Astrocyte of the cerebellum (primary cell): ENCODE measurements at places on chromosomes 5 and 9.

DNA sequence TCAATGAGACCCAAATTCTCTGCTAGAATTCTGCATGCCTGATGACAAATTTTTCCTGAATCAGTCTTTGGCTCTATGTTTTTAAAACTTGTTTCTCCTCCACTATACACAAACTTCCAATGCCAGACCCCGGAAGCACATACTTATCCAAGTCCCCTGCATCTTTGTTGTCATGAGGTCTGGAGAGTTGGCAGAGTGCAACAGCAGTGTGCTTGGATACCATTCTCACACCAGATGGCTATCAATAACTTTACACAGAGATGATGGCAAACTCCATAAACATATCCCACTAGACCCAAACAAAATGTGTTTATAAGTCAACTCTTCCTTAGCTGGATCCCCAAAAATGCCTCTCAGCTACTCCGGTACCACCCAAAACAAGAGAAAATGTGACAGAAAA lies 337.7 kb upstream of the TRPC7 start:
- DNase-seq, result no peak

- DNase-seq, result peak; percentile 46
Observed at GRCh38 chr5:54443270-54443669, 12.2 kb upstream of the HSPB3 start.

GRCh38 chr5:158899211-158899610 lies 200.5 kb downstream of the EBF1 start:
- no peak for DNase-seq

DNA sequence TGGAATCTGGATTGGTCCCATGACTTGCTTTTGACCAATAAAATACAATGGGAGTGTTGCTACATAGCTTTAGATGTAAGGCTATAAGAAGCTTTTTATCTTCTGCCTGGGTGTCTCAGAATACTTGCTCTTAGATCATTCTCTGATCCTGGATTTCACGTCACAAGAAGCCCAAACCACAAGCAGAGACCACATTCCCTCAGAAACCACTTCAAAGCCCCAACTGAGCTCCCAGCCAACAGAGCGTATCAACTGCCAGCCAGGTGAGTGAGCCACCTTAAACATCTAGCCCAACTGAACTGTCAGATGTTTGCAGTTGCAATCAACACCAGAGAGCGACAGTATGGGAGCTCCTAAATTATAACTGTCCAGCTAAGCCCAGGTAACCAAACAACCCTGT lies 687.1 kb downstream of the TLE1 start:
- peak; percentile 68 for DNase-seq

GRCh38 chr9:134545215-134545542 lies 96.4 kb upstream of the COL5A1 start:
- no peak for DNase-seq

- no peak for DNase-seq
Observed at GRCh38 chr5:160516696-160517530, 95.3 kb downstream of the PTTG1 start.

- no peak for DNase-seq
Observed at GRCh38 chr5:53327811-53328334, 152.6 kb upstream of the FST start.

- DNase-seq, result no peak
Observed at GRCh38 chr5:4855880-4856279, 284.2 kb upstream of the ADAMTS16 start.

GRCh38 chr9:35538361-35539234 lies 48.7 kb downstream of the RUSC2 start:
- DNase-seq, result no peak

GRCh38 chr5:172450861-172451695 lies 3.2 kb downstream of the SH3PXD2B start:
- DNase-seq, result no peak

- peak; percentile 22 for DNase-seq
Observed at GRCh38 chr5:6703806-6704205, 9.4 kb upstream of the TENT4A start.

DNA sequence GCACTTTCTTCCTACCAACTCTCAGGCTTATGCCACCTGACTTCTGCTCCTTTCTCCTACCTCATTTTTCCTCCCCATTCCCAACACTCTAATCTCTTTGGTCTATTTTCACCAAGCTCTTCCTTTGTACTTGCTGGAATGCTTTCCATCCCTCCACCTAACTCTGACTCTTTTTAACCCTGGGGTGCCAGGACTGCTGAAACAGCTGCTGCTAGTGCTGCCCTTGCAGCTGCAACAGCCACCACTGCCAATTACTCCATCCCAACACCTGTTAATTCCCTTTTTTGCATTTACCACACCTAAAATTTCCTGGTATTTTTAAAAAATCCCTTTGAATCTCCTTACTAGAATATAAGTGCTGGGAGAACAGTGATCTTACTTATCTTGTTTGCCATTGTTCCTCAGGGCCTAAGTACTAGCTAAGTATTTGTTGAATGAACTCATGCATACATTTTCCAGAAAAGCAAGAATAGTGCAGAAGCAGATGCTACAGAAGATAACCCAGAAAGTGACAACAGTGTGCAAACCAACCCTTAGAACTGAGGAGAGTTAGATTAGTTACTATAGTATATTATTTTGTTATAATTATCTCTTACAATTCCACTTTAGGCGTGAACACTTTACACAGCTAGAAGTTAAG lies 11.5 kb downstream of the NADK2 start:
- DNase-seq, result no peak

DNA sequence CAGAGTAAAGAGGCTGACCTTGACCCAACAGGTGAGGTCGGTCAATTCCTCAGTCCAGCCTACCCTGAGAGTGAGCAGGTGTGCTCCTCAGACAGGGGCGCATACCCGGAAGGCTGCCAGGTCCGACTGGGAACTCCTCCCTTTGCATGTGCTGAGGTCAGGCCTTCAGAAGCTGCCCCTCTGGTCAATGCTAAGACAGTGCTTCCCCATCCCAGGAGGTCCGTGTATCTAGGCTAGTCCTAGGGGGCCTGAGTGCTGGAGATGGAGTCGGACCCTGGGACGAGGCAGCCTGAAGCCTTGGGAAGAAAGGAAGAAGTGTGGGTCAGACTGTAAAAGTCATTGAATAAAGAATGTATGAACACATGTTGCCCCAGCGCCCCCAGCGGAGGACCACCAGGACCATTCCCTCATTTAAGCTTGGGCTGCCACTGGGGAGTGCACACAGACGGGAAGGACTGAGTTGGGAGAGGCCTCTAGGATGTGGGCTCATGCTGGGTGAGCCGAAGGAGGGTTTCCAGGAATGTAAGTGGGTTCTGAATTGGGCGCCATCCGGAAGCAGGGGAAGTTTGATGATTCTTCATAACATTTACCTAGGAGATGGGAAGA lies 41.0 kb upstream of the GFPT2 start:
- no peak for DNase-seq

DNA sequence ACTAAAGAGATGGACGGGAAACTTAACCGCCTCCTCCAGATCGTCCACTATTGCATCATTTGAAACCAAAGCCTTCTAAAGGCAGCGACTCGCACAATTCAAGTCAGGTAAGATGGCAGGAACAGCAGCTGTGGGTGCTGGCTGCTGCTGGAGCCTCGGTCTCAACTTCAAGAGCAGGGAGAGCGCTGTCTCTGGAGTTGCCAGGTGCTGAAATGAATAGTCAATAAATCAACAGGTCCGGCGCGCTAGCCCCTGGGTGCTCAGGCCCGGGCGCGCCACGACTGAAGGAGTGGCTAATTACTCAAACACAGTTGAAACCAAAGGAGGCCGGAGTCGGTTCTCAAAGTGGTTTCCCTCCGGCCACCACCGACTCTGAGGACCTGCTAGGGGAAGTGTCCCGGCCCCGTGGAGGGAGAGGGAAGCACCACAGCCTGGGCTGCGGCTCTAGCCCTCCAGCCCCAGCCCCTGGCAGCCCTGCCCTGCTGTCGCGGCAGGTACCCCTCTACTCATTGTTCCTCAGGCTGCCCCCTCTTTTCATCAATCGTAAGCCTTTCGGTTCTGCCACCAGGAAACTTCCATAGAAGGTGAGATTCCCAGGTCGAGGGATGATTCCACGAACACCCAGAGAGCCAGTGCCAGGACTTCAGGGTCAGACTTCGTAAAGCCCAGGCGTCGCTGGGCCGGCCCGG lies 804 bp downstream of the TTC39B start:
- no peak for DNase-seq

DNA sequence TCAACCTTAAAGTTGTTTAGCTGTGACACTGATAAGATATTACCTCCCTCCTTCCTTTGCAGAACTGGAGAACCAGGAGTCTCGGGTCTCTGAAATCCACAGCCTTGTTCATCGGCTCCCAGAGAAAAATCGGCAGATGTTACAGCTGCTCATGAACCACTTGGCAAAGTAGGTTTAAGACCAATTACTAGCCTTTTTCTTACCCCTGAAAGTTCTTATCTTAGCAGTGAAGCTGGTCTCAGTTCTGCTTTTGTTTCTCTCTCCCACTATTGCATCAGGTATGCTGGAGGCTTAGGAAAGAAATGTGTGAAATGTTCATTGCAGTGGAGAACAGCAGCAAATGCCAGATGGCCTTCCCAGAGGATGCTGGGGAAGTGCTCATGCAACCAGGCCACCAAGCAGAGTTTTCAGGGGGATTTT lies 287.4 kb downstream of the ARHGAP26 start:
- DNase-seq, result no peak

- DNase-seq, result no peak
Observed at GRCh38 chr9:95139126-95139525, 178.4 kb downstream of the FANCC start.

DNA sequence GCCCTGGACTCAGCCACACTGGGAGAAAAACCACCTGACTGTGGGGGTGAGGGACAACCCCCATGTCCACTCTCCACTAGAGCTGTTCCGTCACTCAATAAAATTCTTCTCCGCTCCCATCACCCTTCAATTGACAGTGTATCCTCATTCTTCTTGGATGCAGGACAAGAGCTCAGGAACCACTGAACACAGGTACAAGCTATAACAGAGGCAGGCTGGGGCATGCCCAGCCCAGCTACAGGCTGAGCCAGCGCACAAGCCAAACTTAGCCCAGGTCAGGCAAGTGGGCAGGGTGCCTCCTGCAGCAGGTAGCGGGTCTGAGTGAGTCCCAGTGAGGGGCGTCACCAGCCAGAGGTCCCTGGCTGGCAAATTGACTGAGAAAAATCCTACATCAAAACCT lies 183.4 kb downstream of the HINT1 start:
- no peak for DNase-seq

- no peak for DNase-seq
Observed at GRCh38 chr9:15469862-15470261, 40.9 kb downstream of the PSIP1 start.

- no peak for DNase-seq
Observed at GRCh38 chr9:16252616-16253015, 617.9 kb downstream of the BNC2 start.

GRCh38 chr5:37774912-37775483 lies 64.8 kb downstream of the GDNF start:
- no peak for DNase-seq

GRCh38 chr5:10655972-10656830 lies 92.3 kb downstream of the ANKRD33B start:
- no peak for DNase-seq

DNA sequence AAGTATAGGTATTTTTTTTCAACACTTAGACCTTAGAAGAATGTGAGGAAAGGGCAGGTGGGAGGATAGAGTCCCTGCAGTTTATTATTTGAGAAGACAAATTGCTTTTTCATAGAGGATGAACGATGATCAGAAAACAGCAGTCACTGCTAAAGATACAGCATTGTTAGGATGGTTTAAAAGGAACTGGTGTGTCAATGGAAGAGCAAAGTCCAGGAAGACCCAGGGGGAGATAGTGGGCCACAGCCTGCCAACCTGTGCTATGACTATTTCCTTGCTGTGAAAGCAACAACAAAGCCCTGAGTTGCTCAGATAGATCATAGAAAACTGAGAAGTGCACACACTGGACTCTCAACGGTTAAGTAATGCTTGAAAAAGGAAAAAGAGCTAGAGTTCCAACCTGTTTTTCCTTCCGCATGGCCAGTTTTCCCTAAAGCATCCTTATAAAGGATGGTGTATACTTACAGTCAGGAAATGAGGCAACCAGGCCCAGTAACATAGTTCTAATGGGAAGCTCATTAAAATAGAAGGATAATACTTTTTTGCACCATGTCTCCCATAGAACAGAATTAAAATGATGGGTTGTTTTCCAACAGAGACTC lies 153.8 kb downstream of the CEMIP2 start:
- no peak for DNase-seq

DNA sequence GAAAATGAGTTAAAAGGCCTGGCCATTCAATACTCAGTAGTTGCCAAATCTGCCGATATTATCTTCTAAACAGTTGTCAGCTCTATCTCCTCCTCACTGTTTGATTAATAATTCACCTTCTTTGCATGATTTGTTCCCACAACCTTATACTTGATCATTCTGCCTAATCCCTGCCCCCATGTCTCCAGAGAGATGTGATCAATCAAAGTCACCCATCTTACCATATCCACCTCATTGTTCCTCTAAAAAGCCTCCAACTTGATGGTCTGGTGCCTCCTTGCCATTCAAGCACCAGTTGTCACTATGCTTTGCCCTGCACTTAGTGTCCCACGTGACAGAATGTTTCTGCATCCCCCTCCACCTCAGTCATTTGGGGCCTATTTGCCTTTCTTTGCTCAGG lies 41.3 kb downstream of the KIAA1958 start:
- DNase-seq, result no peak

GRCh38 chr5:76333571-76333970 lies 69.5 kb upstream of the IQGAP2 start:
- DNase-seq, result no peak

GRCh38 chr5:134845852-134846640 lies at the start of gene C5orf24:
Gene C5orf24 (plus strand): TSS chr5:134845968. CDS start chr5:134854901, 8,933 bp downstream.
- DNase-seq, result peak; percentile 92

DNA sequence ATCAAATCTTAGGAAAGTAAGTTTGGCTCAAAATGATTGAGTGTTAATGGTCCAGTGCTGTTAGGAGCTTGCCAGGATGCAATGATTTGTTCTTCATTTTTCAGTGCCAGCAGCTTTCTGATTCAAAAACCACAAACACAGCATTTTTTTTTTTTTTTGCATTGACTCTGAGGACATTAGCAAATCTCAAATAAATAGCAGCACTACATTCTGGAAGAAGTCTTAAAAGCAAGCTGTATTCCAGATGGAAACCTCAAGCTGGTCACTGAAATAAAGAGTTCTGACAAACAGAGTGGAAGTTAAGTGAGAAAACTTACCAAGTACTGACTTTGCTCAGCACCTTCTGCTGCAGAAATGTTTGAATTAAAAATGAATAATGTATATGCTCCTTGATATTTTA lies 1653.1 kb upstream of the CDH9 start:
- peak; percentile 2 for DNase-seq

DNA sequence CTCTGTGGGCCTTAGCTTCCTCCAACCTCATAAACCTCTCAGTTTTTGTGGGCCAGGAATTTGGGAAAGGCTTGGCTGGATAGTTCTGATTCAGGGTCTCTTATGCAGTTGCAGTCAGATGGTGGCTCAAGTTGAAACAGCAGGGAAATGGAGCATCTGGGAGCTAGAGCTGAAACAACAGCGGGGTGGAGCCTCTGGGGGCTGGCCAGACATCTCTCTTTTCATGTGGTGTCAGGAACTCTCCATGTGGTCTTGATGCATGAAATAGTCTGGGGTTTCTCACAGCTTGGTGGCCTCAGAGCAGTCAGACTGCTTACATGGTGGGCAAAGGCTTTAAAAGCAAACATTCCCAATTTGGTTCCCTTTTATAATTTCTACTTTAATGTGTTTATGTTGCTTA lies 13.5 kb downstream of the ZNF346 start:
- peak; percentile 91 for DNase-seq
